ENCODE measurements at places on chromosomes 3 and 15.

DNA sequence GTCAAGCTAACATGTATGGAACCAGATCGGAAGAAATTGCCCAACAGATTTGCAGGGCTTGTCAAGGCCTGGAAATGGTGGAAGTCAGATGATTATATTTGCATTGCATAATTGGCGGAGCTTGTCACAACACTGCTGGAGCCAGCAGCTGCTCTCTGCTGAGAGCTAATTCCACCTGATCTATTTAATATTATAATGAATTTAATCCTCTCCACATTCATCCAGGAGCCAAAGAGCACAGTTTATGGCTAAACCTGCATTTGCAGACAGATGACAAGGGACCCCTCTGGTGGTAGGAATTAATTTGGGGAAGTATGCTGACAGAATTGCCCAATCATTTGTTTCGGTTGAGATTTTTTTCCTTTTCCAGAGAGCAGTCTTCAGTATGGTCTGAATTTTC is 730.2 kb downstream of the TUSC7 start:
- peak; percentile 12 for DNase-seq

GRCh38 chr15:96625256-96625655 is 294.8 kb downstream of the NR2F2 start:
- DNase-seq = no peak

- no peak for DNase-seq
These were observed 1.3 kb downstream of the AQP9 start for GRCh38 chr15:58139276-58139988.

DNA sequence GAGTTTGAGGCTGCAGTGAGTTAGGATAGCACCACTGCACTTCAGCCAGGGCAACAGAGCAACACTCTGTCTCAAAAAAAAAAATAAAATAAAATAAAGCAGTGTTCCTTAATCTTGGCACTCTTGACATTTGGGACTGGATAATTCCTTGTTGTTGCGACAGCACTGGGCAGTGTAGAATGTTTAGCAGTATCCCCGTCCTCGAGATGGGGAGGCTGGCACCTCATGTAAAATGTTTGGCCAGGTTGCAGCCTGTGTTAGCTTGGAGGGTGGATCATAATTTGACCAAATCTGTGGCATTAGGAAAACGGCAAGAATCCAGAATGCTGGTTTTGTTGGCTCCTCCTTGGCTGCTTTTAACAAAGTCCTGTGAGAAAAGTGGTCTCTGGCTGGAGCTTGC is 47.0 kb downstream of the ZNF445 start:
- DNase-seq = no peak

- DNase-seq = peak; percentile 42
These were observed 32.1 kb upstream of the DENND4A start for GRCh38 chr15:65824031-65824743.

DNA sequence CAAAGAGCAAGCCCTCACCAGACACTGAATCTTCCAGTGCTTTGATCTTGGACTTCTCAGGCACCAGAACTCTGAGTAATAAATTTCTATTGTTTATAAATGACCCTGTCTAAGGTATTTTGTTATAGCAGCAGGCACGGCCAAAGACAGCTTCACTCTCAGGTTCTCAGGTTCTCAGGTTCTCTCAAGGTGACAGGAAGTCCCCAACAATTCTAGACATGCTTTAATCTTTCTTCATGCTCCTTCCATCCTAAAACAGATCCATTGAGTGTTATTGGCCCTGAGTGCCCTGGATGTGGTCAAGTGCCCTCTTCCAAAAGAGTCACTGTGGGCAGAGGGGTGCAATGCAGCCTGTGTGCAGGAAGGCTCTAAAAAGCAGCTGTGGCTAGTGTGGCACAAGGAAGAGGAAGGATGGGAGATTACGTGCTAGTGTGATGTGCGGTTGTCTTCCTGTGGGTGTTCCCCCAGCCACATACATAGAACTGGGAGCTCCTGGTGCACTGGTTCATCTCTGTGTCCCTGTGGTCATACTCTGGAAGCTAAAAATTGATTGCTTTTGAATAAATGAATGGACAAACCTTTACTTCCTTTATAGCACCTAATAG is 11.0 kb upstream of the RAB7A start:
- DNase-seq = no peak

GRCh38 chr15:92527197-92527596 is 128.4 kb downstream of the FAM174B start:
- DNase-seq = no peak

DNA sequence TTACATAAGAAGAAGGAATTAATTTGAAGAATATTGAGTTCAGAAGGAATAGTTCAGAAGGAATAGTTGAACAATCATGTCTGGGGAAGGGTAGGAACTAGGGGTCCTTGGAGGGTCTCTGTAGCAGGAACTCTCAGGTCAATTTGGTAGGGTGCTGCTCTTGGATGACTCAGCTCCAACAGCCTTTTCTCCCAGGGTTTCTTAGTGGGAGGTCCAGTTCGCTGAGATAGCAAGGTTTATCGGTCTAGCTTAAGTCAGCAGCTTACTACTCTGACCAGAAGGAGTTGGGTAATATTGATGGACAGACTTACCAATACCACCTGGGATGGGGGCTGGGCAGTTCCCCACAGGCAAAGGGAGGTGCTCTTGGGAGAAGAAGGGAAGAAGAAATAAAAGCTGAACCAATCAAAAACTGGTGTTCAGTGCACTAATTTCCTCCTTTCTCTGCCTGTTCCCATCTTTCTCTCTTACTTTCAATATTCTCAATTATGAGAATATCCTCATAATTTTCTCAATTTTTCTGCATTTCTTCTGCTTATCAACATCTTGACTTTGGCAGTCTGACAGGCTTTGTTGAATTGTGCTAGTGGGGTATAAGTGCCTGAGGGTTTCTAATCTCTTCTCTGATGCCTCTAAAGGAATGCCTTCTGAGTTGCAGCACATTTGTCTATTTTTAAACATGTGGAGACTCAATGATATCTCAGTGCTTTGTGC is 14.4 kb upstream of the MITF start:
- no peak for DNase-seq

DNA sequence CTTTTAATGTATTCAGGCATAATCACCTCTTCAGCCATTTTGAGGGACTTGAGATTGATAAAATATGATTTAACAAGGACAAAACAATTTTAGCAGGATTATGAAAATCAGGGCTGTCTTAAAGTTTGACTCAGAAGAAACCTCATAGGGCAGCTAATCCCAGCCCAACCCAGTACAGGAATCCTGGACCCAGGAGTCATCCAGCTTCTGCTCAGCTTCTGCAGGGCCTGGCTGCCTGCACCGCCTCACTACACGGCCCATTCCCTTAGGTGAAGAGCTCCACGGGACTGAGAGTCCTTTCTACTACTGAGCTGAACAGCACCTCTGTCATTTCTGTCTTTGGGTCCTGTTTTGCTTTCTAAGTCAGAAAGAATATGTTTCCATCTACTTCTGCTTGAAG is 37.5 kb downstream of the ARHGAP31 start:
- DNase-seq = no peak

- no peak for DNase-seq
These were observed 7.5 kb upstream of the ALCAM start for GRCh38 chr3:105359098-105359762.

GRCh38 chr15:31211353-31211752 is 109.8 kb upstream of the TRPM1 start:
- DNase-seq = no peak

- DNase-seq = no peak
These were observed 102.3 kb downstream of the ZPLD1 start for GRCh38 chr3:102537123-102537522.

- DNase-seq = no peak
These were observed 6.7 kb downstream of the THUMPD3 start for GRCh38 chr3:9369508-9369907.

DNA sequence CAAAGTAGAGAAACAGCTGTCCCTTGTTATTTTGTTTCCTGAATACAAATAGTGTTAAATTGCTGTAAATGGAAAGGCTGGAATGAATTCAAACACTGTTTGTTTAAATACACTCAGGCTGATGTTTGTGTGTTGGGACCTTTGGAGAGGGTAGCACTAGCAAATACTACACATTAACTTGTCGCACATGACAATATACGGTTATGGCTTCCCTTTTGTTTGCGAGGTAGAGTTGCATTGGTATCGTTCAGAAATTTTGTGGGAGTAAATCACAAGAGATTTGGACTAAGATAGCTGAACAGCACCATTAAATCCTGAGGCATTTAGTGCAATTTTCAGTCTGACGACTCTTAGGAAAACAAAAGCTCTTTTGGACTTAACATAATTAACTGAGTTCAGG is 213.0 kb upstream of the ROBO2 start:
- DNase-seq = peak; percentile 82

DNA sequence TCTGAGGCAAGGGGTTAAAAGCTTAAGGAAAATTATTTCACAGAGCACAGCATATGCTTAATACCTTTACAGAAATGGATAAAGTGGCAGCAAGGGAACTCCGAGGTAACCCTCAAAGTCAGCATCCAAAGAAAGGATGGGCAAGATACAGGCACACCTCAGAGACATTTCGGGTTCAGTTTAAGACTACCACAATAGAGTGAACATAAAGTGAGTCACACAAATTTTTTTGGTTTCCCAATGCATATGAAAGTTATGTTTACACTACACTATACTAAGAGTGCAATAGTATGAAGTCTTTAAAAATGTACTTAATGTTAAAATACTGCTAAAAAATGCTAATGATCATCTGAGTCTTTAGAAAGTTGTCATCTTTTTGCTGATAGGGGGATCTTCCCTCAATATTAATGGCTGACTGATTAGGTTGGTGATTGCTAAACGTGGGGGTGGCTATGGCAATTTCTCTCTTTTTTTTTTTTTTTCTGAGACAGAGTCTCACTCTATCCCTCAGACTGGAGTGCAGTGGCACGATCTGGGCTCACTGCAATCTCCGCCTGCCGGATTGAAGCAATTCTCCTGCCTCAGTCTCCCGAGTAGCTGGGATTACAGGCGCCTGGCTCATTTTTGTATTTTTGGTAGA is 10.0 kb downstream of the UBR1 start:
- DNase-seq = no peak

DNA sequence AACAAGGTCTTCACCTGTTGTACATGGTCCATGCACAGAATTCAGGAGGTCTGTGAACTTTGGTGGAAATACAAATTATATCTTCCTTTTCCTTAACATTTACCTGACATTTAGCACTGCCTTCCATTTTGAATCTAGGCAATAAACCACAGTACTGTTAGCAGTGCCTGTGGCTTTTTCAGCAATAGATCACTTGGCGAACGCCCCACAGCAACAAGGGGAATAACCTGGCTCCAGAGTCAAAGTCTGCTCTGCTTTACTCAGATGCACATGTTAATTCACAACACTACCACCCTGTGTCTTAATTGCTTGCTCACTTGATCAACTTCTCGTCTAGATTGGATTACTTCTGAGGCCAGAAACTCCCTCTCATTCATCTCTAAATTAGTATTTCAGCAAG is 414.6 kb upstream of the PROK2 start:
- no peak for DNase-seq

- DNase-seq = no peak
These were observed 1.1 kb upstream of the BLOC1S6 start for GRCh38 chr15:45586125-45586524.

DNA sequence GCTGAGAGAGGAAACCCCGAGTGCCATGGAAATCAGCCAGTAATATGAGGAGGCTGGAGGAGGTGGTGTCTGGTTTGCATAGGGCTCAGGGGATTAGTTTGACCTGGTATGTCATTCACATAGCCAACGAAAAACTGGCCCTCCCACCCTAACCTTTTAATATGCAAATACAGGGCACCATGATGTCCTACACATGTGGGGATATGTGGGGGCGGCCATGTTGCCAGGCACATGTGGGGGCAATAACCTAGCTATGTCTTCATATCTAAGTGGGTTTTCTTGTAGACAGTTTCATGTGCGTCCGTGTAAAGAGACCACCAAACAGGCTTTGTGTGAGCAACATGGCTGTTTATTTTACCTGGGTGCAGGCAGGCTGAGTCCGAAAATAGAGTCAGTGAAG is 110.1 kb downstream of the MOBP start:
- no peak for DNase-seq

DNA sequence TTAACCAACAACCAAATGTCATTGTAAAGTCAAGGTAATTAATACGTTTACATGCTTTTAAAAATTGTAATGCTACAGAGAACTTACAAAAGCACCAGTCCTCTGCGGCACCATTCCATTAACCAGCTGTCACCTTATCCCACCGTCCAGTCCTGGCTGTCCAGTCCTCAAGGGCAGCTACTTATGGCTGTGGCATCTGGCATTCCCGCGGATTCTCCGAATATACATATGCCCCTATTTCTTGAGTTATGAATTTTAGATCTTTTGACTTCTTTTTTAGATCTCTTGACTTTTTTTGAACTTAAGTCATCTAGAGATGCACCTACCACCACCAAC is 382 bp upstream of the POMGNT2 start:
- no peak for DNase-seq

- no peak for DNase-seq
These were observed 157.3 kb upstream of the SMAD3 start for GRCh38 chr15:66907826-66908743.

DNA sequence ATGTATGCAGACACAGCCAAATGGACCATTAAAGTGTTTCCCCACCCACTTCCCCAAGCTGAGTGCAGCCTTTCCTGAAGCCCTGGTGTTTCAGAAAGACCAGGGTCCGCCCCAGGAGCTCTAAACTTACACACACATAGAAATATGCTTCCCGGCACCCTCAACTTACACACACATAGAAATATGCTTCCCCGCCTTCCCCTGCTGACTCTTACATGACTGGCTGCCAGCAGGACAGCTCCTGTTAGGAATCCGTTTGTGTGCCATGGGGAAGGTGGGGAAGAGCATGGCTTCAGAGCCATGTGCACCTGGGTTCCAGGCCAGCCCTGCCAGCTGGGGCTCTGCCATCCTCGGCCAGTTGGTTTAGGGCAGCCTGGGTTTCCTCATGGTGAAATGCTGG is 3.6 kb downstream of the CLEC3B start:
- no peak for DNase-seq

- DNase-seq = no peak
These were observed 20.4 kb downstream of the TTC21A start for GRCh38 chr3:39127908-39128304.

GRCh38 chr3:195859846-195860411 is 48.2 kb upstream of the MUC4 start:
- DNase-seq = no peak

- no peak for DNase-seq
These were observed 2.7 kb downstream of the PRKCD start for GRCh38 chr3:53163444-53164387.

DNA sequence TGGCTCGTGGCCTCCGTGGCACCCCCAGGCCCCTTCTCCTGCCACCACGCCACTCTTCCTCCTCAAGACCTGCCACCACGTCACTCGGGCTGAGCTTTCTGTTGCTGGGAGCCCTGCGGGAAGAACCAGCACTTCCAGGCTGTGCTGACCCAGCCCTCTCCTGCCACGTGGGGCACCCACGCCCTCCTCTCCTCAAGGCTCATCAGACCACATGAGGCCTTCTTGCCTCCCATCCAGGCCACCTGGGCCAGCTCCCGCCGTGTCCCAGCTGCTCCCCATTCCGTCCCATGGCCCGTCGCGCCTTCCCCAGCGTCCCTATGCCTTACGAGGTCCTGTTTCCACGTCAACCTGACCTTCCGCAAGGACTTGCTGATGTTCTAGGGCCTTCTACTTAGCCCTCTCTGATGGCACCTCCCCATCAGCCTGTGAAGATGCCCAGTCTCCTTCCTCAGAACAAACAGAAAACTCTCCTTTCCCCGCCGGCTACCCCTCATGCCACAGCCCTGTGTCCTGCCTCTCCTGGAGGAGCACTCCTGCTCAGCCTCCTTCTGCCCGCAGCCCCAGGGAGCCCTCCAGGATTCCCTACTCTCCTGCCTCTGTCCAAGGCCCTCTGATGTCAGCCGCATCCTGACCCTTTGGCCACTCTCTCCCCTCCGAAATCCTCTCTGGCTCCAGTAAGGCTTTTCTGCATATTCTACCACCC is 71.1 kb upstream of the BLM start:
- DNase-seq = no peak
